ENCODE measurements at places on chromosomes 7 and 10.
A peak's percentile ranks its signal among the peaks of the same experiment; 100 is the strongest.

GRCh38 chr7:92527300-92528187 lies 776 bp downstream of the PEX1 start:
- DNase-seq: peak; percentile 9

DNA sequence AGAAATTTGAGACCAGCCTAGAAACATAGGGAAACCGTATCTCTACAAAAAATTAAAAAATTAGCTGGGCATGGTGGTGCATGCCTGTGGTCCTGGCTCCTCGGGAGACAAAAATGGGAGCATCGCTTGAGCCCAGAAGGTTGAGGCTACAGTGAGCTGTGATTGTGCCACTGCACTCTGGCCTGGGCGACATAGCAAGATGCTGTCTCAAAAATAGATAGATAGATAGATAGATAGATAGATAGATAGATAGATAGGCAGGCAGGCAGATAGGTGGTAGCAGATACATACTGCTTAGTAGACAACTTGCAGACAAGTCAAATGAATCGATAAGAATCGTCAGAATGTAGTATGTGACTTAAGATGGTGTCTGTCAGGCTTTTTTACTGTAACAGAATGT lies 106.9 kb downstream of the SND1 start:
- no peak for DNase-seq

DNA sequence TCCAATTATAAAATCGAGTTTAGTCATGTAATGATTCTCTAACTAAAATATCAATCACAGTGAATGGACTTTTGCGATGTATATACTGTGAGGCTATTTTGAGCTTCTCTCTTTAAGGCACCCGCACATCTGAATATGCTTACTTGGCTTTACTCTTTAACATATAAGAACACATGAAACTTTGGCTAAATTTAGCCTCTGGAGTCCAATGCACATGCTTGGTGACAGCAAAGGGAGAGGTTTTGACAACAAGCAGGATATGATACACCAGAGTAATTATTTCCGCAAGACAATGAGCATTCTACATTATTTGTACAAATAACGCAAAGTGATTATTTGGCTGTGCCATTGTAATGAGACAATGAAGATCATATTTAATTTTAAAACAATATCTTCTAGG lies 72.4 kb downstream of the ARID5B start:
- no peak for DNase-seq

DNA sequence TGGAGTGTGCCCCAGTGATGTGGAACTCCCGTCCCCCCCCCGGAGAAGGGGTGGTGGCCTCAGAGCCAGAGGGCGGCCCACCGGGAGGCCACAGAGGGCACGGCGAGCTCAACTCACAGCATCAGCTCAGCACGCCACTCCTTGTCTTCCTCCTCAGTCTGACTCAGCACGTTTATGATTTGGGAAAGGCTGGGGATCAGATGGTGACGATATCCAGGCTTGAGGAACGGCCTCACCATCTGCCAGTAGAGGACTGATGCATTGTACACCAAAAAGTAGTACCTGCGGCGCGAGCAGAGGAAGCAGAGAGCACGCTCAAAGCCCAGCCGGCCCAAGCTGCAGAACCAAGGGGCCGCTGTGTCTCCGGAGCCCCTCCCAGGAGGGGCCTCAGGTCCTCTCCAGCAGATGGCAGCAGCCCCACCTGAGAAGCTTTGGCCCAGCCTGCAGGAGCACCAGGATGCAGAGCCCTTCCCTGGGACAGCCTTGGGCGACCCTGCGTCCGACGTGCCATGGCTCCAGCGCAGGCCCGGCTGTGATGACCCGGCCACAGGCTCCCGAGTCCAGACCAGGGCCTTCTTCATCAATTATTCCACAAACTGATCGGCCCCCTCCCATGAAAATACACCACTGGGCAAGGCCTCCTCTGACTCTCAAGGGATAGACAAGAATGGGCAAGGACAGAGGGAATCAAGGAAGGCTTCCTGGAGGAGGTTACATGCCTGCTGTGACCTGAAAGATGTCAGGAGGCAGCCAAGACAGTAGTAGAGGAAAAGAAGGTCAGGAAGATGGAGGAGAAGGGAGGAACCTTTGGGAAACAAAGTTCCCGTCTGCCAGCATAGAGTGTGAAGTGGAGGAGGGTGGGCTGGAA lies 3.7 kb downstream of the CFAP46 start:
- peak; percentile 27 for DNase-seq

GRCh38 chr10:102599565-102600327 lies 44.5 kb upstream of the TRIM8 start:
- DNase-seq: no peak

GRCh38 chr7:37786741-37787569 lies 61.4 kb upstream of the NME8 start:
- no peak for DNase-seq

DNA sequence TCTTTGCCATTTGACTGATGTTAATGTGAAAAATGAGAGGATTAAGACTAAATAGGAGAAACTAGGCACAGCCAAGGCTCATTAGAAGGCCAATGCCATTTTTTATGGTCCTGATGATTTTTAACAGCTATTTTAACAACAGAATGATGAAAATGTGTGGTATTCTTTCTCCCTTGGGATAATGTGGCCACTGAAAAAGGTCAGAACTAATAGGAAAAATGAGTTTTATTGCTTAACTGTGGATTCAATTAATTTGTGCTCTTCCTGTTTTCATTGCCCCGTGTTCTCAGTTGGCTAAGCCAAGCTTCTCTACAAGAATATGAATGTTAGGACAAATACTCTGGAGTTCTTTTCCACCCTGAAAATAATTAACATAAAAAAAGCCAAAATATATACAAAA lies 56.6 kb downstream of the BMPER start:
- DNase-seq: no peak

DNA sequence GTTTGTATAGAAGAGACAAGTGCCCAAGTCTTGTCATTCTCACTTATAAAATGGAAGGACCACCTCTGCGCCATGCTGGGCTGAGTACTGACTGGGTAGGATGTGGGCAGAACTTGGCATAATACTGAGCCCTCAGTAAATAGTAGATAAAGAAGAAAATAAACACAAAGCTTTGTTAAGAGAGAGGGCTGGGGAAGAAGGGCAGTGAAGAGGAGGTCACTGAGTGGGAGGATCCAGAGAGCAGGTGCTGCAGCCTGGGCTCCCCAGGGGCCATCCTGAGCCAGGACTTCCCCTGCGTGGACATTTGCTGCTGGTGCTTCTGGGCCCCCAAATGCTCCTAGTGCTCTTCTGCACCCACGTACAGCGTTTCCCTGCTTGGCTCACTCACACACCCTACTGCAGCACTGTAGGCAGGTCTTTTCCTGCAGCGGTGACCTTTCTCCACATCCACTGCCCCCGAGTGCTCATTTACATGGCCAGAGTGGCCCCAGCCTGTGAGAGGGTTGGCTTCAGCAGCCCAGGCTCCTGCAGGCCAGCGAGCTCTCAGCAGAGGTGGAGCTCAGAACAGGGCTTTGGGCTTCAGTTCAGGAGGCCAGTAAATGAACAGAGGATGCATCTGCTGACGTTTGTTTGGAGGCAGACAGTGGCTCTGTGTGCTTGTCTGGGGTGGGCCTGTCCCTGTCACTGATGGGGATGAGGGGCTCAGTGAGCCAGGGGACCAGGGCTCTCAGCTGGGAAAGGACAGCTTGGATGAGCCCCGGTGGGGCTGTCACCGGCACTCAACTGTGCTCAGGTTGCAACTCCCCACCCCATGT lies 164.6 kb downstream of the ADARB2 start:
- DNase-seq: no peak

DNA sequence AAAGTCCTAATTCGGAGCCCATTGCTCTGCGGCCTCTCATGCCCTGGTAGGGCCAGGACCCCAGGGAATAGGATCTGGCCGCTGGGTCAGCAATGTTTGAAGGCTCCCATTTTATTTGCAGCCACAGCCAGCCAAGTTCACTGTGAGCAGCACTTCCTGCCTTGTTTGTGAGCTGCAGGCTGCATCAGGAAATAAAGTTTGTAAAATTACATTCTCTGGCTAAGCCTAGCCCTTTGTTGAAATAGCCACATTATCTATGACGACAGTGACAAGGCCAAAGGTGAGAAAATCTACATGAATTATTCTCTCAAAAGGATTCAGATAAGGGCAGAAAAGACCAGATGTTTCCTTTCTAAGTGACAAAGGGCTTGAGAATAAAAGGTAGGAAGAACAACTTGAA lies 23.7 kb upstream of the ITGB1 start:
- no peak for DNase-seq

DNA sequence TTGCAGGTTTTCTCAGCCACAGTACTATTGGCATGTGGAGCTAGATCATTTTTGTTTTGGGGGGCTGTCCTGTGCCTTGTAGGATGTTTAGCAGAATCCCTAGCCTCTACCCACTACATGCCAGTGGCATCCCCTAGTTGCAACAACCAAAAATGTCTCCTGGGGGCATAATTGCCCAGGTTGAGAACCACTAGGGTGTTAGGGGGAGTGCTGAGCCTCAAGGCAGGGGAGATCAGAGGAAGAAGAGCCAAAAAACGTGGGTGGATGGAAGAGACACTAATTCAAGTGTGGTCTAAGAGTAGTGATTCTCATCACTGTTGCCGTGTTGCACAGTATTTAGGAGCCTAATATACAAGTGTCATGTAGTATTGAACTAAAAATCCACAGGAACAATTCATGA lies 31.7 kb upstream of the CCNY start:
- DNase-seq: no peak

GRCh38 chr7:8068892-8069686 lies 100.5 kb downstream of the GLCCI1 start:
- no peak for DNase-seq

DNA sequence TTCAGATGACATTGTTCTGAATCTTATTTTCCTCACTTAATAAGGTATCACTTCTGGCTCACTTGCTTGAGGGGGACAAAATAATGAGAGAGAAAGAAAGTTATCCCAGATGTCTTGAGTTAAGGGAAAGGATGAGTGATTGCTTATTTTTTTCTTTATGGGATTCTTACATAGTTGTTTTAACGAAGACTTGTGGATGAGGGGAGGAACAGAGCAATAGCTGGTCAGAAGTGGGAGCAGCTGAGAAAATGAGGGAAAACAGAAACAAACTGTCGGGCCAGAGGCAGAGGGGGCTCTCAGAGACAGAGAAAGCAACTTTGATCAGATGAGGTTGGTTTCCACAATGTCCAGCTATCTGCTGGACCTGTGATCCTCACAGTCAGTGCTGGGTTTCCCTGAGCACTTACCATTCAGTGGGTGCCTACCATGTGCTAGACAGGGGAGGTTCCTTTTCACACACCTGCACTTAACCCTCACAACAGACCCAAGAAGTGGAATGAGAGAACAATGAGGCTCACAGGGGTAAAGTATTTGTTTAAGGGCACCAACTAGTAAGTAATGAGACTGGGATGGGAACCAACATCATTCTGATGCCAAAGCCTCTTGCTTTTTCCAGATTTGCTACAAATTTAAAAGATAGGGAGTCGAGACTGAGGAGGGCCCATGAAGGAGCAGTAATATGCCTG lies 64.2 kb downstream of the BICC1 start:
- no peak for DNase-seq

DNA sequence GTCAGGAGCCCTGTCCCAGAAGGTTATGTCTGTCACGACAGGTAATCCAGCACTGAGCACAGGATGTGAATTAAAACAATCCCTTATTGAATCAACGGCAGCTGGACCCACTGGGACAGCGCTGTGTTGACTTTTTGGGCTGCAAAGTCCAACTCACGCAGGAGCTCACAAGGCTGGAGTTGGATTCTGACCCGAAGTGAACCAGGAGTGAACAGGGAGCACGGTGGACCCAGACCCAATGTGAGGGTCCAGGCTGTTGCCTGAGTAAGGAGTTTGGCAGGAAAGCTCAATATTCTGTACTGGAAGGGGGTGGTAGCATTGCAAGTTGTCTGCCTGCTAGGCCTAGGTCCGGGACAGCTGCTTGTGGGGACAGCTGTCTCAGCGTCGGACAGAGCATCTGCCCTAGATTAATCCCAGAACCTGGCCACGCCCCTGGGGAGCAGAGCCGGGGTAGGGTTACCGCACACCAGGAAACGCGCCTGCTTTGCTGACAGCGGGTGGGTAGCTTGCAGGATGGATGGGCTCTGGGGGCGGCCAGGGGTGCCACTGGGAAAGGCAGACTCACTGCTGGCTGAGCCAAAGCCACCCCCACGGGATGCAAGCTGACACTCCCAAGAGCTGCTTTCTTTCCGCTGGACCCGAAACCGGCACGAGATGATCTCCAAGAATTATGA lies 24.0 kb downstream of the COL26A1 start:
- no peak for DNase-seq

GRCh38 chr10:90403211-90404000 lies 454.4 kb downstream of the HTR7 start:
- no peak for DNase-seq

DNA sequence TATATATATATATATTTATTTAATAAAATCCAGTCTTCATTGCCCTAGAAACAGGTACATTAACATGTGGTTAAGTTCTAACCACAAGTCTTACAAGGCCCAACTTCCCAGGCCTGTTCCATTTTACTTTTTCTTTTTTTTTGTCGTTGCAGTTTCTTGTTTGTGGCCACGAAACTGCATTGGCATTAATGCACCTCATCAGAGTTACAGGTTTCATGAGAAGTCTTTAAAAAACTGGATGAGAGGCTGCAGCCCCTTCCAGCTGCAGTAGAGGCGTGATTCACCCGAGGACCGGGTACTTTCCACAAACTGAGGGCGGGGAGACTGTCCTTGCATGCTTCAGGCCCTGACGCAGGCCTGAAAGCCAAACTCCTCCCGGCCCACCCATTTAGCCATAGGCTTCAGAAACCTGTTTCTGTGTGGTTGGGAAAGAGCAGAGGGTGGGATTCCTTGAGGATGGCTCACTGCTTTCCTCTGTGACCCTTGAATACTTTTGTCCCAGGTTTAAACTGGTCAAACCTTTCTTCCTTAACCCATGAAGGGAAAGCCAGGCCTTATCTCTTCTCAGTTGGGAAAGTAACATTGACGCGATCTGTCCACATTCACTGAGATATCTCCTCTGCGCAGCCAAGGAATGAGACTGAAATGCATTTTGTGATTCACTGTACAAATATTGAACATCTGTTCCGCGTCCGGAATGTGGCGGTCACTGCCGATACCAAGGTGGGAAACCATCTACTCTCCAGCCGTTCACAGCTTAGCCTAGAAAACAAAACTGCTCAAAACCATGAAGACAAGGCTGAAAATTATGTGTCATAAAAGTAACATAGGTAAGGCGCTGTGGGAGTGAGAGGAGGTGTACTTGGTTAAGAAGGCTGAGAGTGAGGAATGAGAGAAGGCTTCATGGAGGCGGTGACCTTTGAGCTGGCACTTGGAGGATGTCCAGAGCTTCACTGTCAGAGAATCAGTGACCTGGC lies 311.7 kb downstream of the GATA3 start:
- no peak for DNase-seq

GRCh38 chr7:151744051-151744580 lies 132.8 kb downstream of the PRKAG2 start:
- no peak for DNase-seq

- DNase-seq: no peak
These were observed 107.1 kb upstream of the ITGB1 start for GRCh38 chr10:33065111-33065510.

GRCh38 chr7:111081546-111082267 lies 9.2 kb upstream of the LRRN3 start:
- no peak for DNase-seq

GRCh38 chr10:5941579-5941978 lies 35.8 kb downstream of the IL15RA start:
- no peak for DNase-seq

- DNase-seq: peak; percentile 79
These were observed 22.1 kb upstream of the CARD11 start for GRCh38 chr7:3065724-3066143.
